M059J (cell line): ENCODE measurements at places on chromosomes 13 and 19.

DNA sequence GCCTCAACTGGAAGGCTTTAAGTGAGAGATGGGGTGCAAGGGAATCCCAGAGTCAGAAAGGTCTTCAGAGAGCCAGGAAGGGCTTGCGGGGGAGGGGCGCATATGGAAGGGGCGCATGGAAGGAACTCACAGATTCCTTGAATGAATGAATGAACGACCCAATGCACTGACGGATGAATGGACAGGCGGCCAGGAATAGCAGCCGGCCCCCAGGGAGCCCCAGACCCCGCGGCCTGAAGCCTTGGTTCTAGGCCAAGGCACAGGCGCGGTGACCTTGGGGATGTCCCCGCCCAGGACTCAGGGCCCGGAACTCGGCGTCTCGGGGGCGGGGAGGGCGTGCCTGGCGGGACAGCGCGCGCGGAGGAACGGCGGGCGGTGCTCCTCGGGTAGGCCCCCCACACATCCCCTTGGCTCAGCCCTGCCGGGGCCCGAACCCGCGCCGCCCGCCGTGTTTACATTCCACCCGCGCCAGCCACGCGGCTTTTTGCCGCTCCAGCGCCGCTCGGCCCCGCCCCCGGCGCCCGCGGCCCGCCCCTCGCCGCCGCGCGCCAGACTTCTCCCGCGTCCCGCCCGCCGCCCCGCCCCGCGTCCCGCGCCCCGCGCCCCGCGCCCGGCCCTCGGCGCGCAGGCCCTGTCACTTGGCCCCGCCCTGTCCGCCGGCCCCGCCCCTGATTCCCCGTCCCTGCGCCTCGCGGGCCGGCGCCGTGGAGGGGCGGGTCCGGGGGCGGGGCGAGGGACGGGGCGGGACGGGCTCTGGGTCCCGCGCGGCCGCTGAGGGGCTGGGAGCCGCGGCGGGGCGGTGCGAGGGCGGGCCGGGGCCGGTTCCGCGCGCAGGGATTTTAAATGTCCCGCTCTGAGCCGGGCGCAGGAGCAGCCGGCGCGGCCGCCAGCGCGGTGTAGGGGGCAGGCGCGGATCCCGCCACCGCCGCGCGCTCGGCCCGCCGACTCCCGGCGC is at the start of gene CCNE1:
CCNE1 (plus strand) TSS at position 867 of the 955 bp plus-strand sequence. CDS start 565 bp downstream, outside the sequence.
- peak; percentile 78 for DNase-seq

- DNase-seq, result peak; percentile 94
Observed at GRCh38 chr19:45097776-45098520, 5.0 kb downstream of the PPP1R37 start.

GRCh38 chr13:44523146-44524015 is 52.7 kb downstream of the TSC22D1 start:
- DNase-seq, result peak; percentile 81

DNA sequence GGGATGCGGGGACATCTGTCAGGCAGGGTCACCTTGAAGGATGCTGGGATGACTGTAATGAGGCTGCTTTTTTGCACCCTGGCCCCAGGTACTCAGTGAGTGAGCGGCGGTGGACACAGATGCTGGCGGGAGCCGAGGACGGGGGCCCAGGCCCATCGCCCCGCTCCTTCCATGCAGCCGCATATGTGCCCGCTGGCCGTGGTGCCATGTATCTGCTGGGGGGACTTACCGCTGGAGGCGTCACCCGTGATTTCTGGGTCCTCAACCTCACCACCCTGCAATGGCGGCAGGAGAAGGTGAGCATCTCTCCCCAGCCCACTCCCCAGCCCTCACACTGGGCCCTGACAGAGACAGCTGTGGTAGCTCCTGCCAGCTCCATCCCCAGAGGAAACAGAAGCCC is 31.3 kb downstream of the MEGF8 start:
- no peak for DNase-seq

DNA sequence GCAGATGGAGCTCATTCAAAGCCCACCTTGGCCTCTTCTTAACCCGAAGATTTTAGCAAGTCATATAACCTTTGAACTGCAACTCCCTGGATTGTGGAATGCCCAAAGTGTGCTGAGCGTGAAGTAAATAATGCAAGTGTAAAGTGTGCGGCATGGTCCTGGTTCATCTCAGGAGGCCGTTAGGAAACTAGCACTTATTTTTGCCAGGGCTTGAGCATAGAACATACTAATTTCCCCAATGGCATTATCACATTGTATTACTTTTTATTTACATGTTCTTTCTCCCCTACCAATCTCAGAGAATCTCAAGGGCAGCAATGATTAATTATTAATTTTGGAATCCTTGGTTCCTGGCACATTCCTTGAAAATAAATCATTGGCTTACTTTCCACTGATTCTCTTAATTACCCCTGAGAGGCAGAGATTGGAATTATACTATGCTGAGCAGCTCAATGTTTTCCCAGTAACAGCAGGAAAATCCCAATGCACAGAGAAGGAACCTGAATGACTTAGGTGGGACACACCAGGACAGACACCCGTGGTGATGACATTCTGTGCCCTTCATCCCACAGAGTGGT is 128.8 kb upstream of the GJB6 start:
- no peak for DNase-seq

- no peak for DNase-seq
Observed at GRCh38 chr13:72521940-72522661, 205.3 kb downstream of the MZT1 start.

GRCh38 chr13:80605011-80605410 is 264.1 kb upstream of the SPRY2 start:
- DNase-seq, result no peak

GRCh38 chr13:49997955-49998354 is 1.1 kb downstream of the TRIM13 start:
- DNase-seq, result no peak

DNA sequence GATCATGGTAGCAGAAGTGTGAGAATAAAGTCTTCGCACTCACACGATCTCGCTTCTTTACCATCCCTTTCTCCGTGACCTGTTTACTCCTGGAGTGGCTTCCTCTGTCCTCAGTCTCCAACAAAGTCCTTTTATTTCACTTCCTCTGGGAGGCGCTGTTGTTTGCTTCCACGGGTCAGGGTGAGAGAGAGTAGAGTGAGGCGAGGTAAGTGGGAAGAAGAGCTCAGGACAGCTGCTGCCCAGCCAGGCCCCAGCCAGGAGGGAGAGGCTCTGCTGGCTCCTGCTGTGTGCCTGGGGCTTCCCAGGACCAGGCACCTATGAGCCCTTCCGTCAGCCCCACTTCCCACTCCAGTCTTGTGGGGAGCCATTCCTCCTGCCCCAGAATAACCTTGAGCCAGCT is 242.1 kb downstream of the FGF9 start:
- no peak for DNase-seq

DNA sequence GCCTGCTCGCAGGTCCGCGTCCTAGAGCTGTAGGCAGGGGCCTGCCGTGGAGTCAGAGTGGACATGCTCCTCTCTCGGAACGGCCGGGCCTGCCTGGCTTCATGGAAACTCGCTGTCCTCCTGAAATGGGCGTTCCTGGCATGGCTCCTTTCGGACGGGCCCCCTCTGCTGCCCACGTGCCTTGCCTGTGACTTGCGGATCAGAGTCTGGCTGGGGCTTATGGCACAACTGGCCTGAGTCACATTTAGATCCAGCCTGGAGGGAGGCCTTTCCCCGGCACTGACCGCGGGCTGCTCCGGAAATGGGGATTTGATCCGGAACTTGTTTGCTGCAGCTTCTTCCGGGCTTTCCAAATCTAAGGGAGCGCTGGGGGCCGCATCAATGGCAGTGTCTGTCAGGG is 28.1 kb downstream of the THSD1 start:
- DNase-seq, result no peak
